H54 (cell line): ENCODE measurements at places on chromosomes 6 and 20.
A peak's percentile ranks its signal among the peaks of the same experiment; 100 is the strongest.

- DNase-seq, result peak; percentile 30
Observed at GRCh38 chr6:113654396-113654795, 202.7 kb upstream of the MARCKS start.

- no peak for DNase-seq
Observed at GRCh38 chr6:129893640-129894039, 32.5 kb upstream of the TMEM244 start.

- DNase-seq, result no peak
Observed at GRCh38 chr20:37282556-37282955, 6.9 kb upstream of the MANBAL start.

GRCh38 chr6:15400572-15401004 is 154.7 kb downstream of the JARID2 start:
- DNase-seq, result no peak

- DNase-seq, result peak; percentile 14
Observed at GRCh38 chr6:30263734-30264133, 50.5 kb upstream of the TRIM26 start.

- DNase-seq, result peak; percentile 84
Observed at GRCh38 chr20:45987108-45987780, 15.2 kb upstream of the ZNF335 start.

DNA sequence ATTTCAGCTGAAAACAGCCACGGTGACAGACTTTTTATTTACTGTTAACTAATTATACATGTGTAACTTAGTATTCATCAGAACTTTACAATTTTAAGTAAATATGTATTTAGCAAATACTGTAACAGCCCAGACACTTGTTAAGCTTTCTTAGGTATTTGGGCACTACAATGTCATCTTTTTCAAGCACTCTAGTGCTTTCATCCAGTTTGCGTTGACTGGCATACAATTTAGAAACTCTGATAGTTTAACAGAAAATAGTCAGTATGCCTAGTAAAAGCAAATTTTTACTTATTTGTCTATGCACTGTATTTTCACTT is 10.6 kb downstream of the RBM39 start:
- no peak for DNase-seq

- no peak for DNase-seq
Observed at GRCh38 chr20:57262301-57262700, 4.1 kb downstream of the BMP7 start.

- DNase-seq, result no peak
Observed at GRCh38 chr6:44430326-44430725, 42.8 kb downstream of the CDC5L start.

- DNase-seq, result no peak
Observed at GRCh38 chr6:41161380-41161779, 1.5 kb downstream of the TREM2 start.

- no peak for DNase-seq
Observed at GRCh38 chr6:90139272-90139817, 157.3 kb downstream of the BACH2 start.

GRCh38 chr6:81166770-81167169 is 585.7 kb downstream of the TENT5A start:
- DNase-seq, result no peak

- no peak for DNase-seq
Observed at GRCh38 chr6:138107752-138108592, 753 bp upstream of the PERP start.

DNA sequence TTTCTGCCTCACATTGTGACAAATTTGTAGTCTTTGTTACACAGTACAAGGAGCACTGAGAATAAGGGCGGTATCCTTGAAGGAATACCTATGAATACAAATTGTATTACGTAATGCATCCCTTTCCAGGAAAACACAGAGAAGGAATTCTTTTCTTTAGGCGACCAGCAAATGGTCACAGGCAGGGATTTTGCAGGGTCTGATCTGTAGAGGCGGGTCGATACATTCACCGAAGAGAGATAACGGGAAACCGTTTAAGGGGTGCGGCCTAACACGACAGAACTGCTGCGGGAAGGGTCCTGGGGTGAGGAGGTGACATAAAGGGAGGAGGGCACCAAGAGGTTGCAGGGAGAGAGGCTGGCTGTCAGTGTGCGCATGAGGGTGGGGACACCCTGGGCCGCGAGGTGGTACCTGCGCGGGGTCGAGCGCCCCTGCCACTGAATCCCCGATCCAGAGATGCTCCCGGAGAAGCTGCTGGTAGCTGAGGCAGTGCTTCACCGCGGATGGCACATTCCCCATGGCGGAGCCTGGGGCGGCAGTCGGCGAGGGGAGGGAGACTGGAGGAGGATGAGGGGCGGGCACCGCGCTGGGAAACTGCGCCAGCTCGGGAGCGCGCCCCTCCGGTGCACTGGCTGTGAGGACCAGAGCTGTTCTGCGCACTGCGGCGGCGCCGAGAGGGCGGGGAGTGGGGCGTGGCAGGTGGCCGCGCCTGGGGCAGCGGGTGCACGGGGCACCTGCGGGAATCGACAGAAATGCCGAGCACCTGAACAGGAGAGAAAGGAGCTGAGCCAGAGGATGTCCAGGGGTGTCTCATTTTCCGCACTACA is at the start of gene HMGCLL1:
HMGCLL1 (minus strand) TSS at position 656 of the 827 bp plus-strand sequence; CDS start at position 519, 137 bp downstream.
- no peak for DNase-seq

- no peak for DNase-seq
Observed at GRCh38 chr6:137799950-137800568, 67.0 kb upstream of the TNFAIP3 start.

DNA sequence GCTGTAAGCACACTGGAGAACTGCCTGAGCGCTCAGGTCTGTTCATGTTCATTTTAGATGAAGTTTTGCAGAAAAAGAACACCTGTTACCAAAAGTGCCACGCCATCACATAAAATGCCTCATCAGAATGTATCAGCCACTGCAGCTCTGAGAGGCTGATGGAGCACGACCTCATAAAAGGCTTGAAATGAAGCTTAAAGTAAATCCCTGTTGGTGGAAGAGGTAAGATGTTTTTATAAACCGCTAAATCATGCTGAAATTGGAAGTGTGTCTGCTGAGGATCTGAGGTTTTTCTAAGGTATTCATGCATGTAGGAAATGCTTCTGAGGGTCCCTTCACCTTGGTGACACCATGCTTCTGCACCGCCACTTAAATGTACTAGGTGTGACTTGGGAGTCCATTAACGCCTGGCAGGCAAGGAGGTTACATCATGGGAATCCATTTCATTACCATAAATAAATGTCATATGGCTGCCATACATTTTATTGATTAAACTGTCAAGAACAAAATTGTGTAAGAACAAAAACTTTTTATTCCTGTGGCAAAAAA is 363.1 kb upstream of the AGPAT4 start:
- DNase-seq, result no peak

GRCh38 chr6:168671028-168671862 is 230.3 kb downstream of the SMOC2 start:
- no peak for DNase-seq

DNA sequence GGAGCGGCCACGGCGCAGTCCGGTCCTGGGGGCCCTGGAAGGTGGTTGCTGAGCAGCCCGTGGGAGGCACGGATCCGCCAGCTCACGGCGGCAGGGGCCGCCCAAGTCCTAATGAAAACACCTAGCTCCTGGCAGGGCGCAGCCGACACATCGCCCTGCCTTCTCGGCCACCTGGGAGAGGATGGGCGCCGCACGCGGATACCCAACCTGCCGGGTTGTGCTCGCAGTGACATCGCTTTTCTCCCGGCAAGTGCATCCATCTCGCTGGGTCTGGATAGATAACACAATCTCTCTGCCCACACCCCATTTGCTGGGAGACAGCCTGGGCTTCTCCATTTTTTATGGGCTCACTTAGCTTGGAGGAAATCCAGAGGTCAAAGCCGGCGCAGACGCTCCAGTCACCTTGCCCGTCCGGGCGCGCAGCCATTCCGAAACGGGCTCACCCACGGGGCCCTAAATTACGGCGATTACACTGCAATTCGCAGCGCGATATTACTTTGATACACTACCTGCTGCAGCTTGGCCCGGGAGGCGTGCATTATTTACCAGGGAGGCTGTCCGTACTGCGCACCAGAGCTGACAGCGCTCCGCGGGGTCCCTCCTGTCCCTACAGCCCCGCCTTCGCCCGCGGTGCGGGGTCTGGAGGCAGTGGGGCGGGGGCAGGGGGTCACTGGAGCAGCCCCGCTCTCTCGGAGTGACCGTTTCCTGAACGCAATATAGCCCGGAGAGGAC is 36.2 kb upstream of the CCDC167 start:
- no peak for DNase-seq

GRCh38 chr6:133468591-133468990 is 227.4 kb downstream of the EYA4 start:
- DNase-seq, result no peak

DNA sequence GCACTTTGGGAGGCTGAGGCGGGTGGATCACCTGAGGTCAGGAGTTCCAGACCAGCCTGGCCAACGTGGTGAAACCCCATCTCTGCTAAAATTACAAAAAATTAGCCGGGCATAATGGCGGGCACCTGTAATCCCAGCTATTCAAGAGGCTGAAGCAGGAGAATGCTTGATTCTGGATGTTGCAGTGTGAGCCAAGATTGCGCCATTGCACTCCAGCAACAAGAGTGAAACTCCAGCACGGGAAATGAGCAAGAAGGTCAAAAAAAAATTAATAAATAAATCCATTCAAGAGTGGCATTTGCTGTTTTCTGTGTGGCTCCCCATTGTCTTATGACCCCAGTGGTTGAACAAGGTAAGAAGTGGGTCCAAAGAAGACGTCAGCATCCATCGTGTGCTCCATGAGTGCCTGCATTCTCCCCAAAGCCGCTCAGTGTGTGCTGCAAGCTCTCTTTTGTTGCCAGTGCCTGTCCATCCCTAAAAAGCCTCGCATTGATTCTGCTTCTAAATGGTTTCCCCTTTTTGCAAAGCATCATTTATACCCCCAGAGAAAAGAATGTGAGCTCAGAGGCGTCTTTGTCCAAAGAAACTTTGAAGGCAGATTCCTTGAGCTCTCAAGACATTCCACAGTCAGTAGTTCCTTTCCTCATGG is 38.8 kb upstream of the MAP3K4 start:
- DNase-seq, result no peak

DNA sequence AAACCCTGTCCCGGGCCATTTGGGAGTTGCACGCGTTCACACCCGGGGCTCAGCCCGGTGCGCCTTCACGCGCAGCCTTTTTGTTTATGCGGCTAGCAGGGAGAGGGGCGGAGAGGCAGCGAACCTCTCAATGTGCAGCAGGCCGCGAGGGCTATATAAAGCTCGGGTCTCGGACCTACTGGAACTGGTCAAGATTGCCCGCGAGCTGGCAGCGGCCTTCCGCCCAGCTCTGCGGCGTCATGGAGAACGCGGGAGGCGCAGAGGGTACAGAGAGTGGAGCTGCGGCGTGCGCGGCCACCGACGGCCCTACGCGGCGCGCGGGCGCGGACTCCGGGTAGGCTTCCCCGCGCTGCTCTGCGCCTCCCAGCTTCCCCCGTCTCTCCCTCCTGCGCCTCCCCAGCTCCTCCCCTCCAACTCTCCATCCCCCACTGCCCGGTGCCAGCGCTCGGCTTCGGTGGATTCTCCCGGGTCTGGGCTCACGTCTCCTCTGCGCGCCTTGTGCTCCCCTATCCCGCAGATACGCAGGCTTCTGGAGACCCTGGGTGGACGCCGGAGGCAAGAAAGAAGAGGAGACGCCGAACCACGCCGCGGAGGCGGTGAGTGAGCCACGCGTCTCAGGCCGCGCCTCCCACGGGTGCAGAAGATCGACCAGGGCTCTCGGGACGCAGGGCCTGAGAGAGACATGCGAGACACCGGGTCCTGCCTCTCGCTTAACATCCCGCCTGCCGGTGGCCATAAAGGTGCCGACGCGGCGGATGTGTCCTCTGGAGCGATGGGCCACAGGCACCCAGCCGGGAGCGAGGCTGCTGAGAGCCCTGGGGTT is at the start of gene RIPPLY2:
RIPPLY2 (plus strand) TSS at position 183 of the 823 bp plus-strand sequence; CDS start at position 240, 57 bp downstream.
- DNase-seq, result no peak

DNA sequence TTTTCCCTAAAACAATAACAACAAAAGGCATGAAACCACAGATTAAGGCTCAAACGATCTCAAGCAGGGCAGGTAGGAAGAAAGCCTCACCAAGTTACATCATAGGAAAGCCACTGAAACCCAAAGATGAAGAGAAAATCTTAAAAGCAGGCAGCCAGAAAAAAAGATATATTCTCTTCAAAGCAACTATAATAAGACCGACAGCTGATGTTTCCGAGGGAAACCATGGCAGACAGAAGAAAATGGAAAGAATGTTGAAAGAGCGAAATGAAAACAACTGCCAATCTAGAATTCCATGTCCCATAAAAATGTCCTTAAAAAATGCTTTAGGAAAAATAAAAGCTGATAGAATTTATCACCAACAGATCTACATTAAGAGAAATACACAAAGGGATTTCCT is 161.5 kb upstream of the THBS2 start:
- no peak for DNase-seq

- no peak for DNase-seq
Observed at GRCh38 chr6:107540465-107540857, 50.5 kb downstream of the SOBP start.

DNA sequence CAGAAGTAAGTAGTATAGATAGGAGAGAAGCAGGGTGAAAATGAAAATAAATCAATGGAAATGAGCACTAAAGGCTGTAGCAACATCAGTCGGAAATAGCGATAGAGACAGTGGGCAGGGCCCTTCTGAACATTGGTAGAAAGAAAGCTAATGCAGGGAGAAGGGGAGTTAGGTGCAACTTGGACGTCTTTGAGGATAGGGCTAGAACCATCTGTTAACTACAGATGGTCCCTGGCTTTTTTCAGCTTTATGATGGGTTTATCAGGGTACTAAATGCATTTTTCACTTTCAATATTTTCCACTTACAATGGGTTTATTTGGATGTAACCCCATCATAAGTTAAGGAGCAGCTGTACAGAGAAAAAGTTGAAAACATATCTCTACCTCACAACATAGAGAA is 72.8 kb upstream of the CNR1 start:
- DNase-seq, result no peak
